Esophagus mucosa (tissue), 1 donor: ENCODE measurements at places on chromosomes 4 and X. TPM values are rescaled to one million over a fixed set of nuclear protein-coding genes. Genes with fewer than 3 reads are reported as not detected.

DNA sequence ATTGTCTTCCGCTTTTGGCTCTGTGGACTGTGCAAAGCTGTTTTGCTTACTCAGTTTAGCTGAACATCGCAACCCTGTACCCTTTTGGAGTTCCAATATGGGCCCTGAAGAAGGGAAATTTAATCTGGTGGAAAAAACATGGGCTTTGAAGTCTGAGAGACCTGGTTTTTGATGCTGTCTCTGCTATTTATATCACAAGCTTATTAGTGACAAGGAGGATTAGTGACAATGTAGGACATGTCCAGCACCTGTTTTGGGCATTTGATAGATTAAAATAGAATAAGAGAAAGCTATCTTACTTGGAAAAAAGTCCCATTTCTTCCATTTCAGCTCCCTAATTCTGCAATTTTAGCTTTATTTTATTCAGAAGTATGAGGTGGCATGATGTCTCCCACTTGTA, 417.3 kb downstream of the SPRY1 start:
- ATAC-seq = no peak

DNA sequence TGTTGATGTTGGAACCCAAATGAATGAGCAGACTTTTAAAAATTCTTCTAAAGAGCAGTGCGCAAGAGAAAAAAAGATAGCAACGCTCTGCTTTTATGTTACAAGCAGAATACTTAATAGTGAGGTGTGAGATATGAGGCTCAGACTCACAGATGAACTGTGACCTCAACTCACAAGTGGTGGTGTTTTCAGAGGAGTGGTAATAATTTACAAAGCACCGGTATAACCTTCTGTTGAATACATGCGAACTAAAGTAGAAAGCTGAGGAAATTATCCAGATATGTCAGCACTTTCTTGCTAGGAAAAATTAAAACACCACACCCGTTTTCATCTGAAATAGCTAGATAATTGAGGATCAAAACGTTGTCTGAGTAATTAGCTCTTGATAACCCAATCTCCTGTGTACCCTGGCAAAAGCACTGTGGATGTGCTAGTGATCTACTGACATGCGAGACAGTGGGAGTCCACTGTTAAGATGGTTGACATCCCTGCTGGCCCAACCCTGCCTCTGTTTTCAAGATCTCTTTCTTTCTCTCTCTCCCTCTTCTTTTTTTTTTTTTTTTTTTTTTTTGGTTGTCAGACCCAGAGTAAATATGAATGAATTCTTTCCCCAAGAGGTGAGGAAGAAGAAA, 6.9 kb upstream of the TLL1 start:
- no peak for ATAC-seq

- ATAC-seq = no peak
These were observed 74.6 kb downstream of the AMELX start for GRCh38 chrX:11367609-11368430.

GRCh38 chrX:55107911-55108310, 19.1 kb downstream of the PAGE2 start:
- peak; percentile 91 for ATAC-seq

GRCh38 chrX:69065451-69065850, 99.8 kb downstream of the PJA1 start:
- ATAC-seq = peak; percentile 59

DNA sequence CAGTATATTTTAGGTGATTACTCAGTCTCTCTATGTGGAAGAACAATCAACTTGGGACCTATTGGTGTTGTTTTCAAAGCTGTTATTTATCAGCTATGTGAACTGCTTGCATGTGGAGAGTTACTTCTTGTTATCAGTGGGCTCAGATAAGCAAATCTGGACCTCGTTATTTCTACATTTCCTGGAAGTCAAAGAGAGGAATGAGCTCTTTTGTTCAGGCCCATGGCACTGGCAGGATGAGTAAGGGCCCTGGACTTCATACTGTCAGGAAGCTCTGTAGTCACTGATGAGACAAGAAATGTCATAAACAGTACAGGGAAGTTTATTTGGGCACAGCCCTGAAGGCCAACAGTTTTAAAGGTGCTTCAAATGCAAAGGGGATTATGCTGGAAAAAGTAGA, 760.6 kb upstream of the EPHA5 start:
- no peak for ATAC-seq

The ESX1 gene
- total RNA-seq = not detected

- ATAC-seq = no peak
These were observed 49.5 kb downstream of the JADE3 start for GRCh38 chrX:46961574-46962283.

GRCh38 chr4:136121426-136121825, 1410.9 kb downstream of the PCDH18 start:
- ATAC-seq = no peak

The FAAH2 gene
- total RNA-seq = 4.8 TPM

DNA sequence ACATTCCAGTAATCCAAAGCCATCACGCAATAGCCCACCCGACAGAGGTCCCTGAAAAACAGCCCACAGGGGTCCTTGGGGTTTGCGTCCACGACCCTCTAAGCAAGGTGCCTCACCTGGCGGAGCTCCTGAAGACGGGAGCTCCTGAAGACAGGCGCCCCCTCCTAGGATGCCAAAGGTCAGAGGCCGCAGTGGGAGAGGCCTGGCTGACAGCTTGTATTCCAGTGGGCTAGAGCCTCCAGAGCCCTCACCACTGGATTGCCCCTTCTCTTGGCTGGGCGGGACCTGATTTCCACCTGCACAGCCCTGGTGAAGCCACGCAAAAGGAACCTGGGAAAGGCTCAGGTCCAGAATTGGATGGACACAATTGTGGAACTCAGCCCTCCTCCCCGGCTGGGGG, 29.7 kb upstream of the WFS1 start:
- ATAC-seq = no peak

The NIPAL1 gene
- total RNA-seq = 44.2 TPM

- ATAC-seq = no peak
These were observed 156.7 kb upstream of the FAM47A start for GRCh38 chrX:34288782-34289181.

DNA sequence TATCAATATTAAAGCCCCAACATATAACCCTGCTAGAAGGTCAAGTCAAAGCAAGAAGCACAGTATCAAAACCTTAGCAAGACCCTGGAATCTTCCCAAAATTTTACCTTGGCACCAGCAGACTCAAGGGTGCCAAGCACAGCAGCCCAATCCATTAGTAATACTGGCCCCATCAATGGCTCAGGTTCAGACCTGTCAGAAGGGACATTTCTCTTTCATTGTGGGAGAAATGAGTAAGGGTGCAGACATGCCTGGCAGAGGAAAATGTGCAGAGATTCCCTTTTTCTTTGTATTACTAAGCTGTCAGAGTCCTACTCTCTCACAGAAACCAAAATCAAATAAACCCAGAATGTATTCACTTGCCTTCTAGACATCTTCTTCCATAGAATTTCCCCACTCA, 203.9 kb downstream of the EVC2 start:
- ATAC-seq = no peak

The HMGN5 gene
- 3.7 TPM for total RNA-seq

DNA sequence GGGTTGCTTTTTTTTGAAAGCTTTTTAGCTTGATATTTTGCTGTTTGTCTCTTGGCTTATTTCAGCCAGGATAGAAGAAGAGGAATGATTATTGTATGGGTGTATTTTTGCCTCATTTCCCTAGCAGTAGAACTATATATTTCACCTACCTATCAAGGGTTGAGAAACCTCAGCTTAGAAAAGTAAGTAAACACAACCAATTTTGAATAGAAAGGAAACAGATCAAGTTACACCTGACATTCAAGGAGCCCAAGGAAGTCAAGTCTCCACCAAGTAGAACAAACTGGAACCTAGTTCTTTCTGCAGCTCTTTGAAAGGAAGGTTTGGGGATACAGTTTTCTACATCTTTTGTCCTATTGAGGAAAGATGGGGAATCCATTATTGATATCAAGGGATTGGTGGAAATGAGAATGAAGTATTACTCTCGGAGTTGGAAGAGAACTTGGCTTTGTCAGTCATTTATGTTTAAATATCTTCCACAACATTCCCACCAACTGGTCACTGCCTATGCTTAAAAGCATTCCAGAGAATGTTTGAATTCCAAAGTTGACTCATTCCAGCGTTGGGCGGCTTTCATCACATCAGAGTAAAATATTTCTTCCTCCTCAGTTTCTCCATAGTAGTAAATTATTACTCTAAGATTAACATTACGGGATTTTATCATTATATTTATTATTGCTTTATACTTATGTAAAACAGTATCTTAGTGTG, 207.8 kb upstream of the CNKSR2 start:
- no peak for ATAC-seq

The PABPC1L2A gene
- not detected for total RNA-seq
